ENCODE measurements at places on chromosomes 12 and 14.

DNA sequence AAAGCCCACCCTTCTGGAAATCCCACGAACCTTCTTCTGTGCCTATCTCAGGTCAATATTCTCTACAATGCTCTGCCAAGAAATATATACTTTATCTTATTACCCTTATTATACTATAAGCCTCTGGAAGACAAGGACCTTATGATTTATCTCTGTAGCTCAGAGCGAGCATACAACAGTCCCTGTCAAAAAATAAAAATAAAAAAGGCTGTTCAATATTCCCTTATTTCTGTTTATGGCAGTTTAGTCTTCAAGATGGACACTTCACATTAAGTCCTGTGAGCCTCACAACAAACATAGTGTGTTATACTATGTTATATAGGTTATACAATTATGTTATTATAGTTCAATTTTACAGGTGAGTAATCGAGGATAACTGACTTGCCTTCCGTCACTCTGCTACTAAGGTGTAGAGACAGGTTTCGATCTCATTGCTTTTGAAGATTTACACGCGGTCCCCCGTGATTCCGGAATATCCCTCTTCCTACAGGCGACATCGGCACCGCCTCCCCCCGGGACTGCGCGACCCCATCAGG lies 562 bp downstream of the EAPP start:
- peaks cover 28% of the 10 kb centered on the region for H3K4me1 ChIP-seq
- H3K36me3 ChIP-seq = peaks cover 2% of the 10 kb centered on the region
- peak overlapping the region; percentile 99 for H3K4me3 ChIP-seq
- H3K27me3 ChIP-seq = no peaks in the 10 kb centered on the region
- peak overlapping the region; percentile 99 for H3K27ac ChIP-seq

DNA sequence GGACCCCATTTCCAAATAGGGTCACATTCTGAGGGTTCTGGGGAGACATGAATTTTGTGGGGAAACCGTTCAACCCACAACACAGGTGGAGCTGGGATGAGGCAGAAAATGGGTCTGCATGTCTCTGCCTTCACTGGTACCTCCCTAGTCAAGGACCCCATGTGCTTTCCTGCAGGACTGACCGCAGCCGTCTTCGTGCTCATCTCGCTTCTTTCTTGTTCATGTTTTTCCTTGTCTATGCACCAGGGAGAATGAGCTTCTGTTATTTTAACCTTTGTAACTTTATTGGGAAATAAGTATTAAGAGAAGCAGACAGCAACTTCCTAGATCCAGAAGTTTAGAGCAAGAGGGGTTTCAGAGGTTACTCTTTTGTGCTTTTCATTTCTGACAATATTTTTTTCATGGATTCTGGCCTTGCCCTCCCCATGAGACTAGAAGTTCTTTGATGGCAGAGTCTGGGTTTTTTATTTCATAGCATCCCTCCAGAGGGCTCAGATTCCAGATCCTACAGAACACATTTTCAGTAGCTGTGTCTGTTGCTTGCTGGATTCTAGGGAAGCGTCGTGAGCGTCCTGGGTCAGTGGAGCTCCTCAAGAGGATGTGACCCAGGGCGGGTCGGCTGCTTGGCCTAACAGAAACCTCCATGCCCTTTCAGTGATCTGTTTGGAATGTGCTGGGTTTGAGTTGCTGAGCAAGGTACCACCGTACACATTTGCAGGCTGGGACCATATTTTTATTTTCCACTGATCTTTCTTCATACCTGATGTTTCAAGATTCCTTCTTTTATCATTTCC lies 104.2 kb downstream of the ADGRD1 start:
- H3K4me3 ChIP-seq = no peak overlapping the region
- no peak overlapping the region for H3K27ac ChIP-seq
- H3K4me1 ChIP-seq = no peaks in the 10 kb centered on the region
- no peak for DNase-seq
- no peaks in the 10 kb centered on the region for H3K36me3 ChIP-seq

DNA sequence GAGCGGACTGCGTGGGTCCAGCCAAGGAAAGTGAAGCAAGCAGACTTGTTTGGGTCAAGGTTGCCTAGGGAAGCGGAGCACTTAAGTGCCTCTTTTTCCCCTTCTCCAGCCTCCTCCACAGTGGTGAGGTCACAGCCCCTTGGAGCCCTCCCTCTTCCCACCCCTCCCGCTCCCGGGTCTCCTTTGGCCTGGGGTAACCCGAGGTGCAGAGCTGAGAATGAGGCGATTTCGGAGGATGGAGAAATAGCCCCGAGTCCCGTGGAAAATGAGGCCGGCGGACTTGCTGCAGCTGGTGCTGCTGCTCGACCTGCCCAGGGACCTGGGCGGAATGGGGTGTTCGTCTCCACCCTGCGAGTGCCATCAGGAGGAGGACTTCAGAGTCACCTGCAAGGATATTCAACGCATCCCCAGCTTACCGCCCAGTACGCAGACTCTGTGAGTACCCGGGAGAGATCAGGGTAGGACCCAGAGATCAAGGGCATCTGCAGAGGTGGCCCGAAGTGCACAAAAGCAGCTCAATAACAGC lies at the start of gene TSHR:
Gene TSHR (plus strand): TSS at position 206 of the 526 bp plus-strand sequence. CDS start 60 bp downstream, at position 266.
- DNase-seq = no peak
- peaks cover 48% of the 10 kb centered on the region for H3K27me3 ChIP-seq
- H3K4me3 ChIP-seq = peak within 1 kb of the TSS; percentile 82
- H3K27ac ChIP-seq = no peak within 1 kb of the TSS
- no peaks in the 10 kb centered on the region for H3K36me3 ChIP-seq
- peaks cover 11% of the 10 kb centered on the region for H3K4me1 ChIP-seq

GRCh38 chr12:131367983-131368667 lies 342.8 kb upstream of the SFSWAP start:
- H3K27me3 ChIP-seq = peaks cover 14% of the 10 kb centered on the region
- no peak overlapping the region for H3K27ac ChIP-seq
- DNase-seq = no peak
- H3K4me3 ChIP-seq = no peak overlapping the region

- peak overlapping the region; percentile 99 for H3K27ac ChIP-seq
- H3K36me3 ChIP-seq = no peaks in the 10 kb centered on the region
- peak; percentile 22 for DNase-seq
- no peaks in the 10 kb centered on the region for H3K27me3 ChIP-seq
Measured at GRCh38 chr12:47821346-47821706, 1.6 kb upstream of the HDAC7 start.

- H3K4me3 ChIP-seq = no peak overlapping the region
- peaks cover 17% of the 10 kb centered on the region for H3K4me1 ChIP-seq
- H3K27ac ChIP-seq = no peak overlapping the region
- no peak for DNase-seq
- H3K27me3 ChIP-seq = no peaks in the 10 kb centered on the region
Measured at GRCh38 chr14:72679536-72680151, 214.3 kb downstream of the DPF3 start.

DNA sequence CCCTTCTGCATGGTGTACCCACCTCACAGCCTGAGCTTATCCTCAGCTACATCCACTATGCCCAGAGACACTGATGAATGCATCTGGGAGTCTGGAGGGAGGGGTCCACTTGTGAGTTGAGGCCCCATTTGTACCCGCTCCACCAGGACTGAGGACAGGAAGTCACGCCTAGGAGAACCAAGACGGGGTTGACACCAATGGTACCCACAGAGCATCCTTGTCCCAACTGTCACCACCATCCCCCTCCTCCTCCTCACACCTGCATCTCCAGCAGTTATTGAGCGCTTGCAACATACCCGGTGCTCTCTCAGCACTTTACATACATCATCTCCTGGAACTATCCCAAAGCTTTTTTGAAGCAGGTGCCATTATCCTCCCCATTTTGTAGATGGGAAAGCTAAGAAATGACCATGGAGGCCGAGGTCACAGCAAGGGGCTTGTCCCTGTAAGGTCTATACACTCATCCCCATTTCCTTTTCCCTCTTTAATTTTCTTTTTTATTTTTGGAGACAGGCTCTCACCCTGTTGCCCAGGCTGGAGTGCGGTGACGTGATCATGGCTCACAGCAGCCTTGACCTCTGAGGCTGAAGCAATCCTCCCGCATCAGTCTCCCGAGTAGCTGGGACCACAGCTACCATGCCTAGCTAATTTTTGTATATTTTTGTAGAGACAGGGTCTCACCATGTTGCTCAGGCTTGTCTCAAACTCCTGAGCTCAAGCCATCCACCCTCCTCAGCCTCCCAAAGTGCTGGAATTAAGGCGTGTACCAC lies 31.7 kb downstream of the DGLUCY start:
- H3K4me3 ChIP-seq = no peak overlapping the region
- no peak for DNase-seq
- H3K27me3 ChIP-seq = peaks cover 4% of the 10 kb centered on the region
- H3K27ac ChIP-seq = no peak overlapping the region
- peaks cover 26% of the 10 kb centered on the region for H3K4me1 ChIP-seq

DNA sequence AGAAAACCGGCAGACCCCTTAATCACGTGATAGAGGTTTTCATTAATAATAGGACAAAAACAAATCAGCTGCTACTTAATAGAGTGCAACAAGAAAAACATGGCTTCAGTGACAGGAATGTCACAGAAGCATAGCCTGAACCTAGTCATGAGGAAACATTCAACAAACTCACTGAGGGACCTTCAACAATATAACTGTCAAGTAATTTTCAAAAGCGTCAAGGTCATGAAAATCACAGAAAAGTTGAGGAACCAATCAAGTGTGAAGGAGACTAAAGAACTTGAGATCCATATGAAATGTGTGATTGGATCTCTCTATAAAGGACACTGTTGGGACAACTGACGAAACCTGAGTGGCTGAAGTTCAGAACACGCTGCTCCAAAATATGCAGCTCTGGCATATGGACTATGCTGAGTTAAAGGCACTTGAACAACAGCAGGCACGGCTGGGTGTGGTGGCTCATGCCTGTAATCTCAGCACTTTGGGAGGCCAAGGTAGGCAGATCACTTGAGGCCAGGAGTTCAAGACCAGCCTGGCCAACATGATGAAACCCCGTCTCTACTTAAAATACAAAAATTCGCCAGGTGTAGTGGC lies 16.3 kb downstream of the NDUFA12 start:
- no peaks in the 10 kb centered on the region for H3K27me3 ChIP-seq
- H3K27ac ChIP-seq = no peak overlapping the region
- no peak overlapping the region for H3K4me3 ChIP-seq
- peaks cover 22% of the 10 kb centered on the region for H3K4me1 ChIP-seq
